ENCODE measurements at places on chromosomes 4 and X.

DNA sequence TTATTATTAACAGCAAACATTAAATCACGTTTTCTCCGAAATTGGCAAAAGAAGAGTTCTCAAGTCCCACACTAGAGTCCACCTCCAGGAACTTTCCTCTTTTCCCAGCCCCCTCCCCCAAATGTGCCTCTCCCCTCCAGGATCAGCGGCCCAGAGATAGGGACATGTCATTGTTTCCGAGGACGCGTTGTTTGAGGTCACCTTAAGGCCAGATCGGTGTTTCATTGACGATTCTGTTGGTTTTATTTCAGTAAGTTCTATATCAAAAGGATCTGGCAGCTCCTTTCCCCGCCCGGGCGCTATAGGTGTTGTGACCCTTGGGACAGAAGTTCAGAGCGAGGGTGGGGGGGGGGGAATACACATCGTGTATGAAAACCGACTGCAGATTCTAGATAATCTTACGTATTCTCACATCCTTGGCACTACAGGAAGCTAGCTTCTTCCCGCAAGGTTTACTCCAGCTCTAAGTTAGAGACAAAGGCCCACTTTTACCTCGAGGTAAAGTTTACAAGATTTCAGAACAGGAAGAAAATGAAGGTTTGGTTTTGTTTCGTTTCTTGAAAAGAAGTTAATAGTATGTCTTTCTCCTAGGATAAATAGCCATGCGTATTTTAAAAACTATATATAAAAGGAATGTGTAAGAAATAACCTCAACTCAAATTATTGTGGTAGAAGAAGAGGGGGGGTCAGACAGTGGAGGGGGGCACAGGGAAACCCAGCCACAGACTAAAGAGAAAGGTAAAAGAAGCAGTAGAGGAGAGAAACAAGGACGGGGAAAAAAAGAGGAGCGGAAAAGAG lies 739 bp upstream of the MSX1 start:
- no peak for DNase-seq

DNA sequence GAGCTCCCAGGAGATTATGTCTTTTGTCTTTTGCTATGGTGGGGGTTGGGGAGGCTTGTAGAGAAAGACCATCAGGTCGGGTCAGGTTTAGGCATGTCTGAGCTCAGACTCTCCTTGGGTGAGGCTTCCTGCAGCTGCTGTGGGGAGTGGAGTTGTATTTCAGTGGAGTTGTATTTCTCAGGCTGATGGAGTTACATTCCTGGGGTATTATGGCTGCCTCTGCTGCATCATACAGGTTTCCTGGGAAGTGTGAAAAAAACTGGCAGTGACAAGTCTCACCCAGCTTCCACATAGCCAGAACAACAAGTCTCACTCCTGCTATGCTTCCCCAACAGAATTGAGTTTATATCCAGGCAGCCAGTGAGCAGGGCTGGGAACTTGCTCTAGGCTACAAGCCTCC lies 119.3 kb downstream of the VSIG4 start:
- no peak for DNase-seq

DNA sequence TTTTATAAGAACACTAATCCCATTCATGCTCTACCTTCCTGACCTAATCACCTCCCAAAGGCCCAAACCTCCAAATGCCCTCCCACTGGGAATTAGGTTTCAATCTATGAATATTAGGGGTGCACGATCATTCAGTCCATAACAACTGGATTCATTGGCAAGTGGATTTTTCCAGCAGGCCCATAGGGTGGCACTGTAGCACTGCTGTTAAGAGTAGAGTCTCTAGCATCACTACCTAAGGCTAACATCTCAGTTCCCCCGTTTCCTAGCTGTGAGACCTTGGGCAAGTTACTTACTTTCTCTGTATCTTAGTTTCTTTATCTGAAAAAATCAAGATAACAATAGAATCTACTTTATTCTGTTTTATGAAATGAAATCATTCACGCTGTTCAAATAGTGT lies 315.8 kb downstream of the STIM2 start:
- DNase-seq = peak; percentile 83

GRCh38 chrX:28205905-28206304 lies 224.7 kb upstream of the DCAF8L1 start:
- DNase-seq = peak; percentile 36

GRCh38 chrX:154761977-154762536 lies 607 bp upstream of the DKC1 start:
- peak; percentile 84 for DNase-seq

DNA sequence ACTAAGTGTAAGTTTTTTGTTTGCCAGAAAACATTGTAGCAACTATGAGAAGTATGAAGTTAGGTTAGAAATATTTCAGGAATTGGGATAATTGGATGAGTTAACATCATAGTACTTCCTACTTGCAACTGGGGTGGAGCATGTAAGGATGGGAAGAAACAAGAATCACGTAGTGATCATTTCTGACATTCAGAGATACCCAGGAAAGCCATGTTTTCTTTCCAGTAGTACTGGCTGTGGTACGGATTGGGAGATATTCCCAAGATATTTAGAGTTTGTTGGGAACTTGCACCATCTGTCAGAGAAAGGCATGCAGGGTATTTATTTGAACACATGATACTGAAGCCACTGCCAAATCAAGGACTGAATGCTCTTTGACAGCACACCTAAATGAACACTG lies 87.6 kb upstream of the SLC4A4 start:
- no peak for DNase-seq

DNA sequence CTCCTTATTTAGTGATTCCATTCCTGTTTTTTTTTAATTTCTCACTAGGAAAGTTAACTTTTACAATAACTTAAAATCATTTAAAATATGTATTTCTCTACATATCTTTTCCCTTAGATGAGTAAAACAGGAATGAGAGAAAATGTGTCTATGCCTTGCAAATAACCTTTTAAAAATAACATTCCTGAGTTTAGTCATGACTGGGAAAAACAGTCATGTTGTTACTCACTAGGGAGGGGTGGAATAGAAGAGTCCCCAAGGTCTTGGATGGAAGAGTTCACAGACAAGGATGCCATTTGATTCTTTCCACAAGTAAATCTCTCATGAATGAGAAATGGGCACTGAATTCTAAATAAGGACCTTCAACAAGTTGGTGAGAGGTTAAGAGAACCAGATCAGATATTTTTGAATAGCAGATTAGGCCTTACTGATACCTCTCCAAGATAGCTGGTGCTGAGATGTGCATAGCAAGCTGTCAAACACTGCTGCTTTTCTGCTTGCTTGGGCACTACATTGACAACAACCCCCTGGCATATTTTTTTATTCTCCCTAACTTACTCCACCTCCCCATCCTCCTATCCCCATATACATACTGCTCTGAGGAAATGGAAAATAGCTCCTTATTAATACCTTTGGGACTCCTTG lies 25.1 kb downstream of the UGDH start:
- no peak for DNase-seq

DNA sequence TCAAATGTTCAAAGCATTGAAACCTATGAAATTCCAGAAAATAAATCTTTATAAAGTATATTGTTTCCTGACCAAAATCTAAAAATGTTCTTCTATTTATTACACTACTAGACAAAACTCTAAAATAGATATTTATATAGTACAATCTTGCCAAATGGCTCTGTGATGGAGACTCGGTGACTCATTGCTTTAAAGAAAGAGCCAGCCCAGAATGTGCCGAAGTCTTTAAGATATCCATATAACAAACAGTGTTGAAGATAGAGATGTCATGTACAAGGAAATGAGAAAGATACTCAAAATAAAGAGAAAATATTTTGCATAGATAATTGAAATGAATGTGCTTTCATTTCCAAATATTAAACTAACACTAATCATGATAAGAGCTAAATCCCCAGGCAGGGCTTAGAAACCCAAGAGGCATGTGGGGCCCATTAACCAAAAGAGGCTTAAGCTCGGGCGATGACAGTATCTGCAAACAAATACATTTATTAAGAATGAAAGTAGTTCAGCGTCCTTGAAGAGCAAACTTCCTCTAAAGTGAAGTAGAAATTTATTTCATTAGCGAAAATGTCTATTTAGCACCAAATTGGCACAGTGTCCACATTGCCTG lies 102.1 kb upstream of the FAM9B start:
- DNase-seq = no peak

- DNase-seq = no peak
Measured at GRCh38 chr4:103361926-103362325, 163.8 kb upstream of the CENPE start.

- peak; percentile 15 for DNase-seq
Measured at GRCh38 chr4:110503270-110504083, 27.5 kb downstream of the ENPEP start.

DNA sequence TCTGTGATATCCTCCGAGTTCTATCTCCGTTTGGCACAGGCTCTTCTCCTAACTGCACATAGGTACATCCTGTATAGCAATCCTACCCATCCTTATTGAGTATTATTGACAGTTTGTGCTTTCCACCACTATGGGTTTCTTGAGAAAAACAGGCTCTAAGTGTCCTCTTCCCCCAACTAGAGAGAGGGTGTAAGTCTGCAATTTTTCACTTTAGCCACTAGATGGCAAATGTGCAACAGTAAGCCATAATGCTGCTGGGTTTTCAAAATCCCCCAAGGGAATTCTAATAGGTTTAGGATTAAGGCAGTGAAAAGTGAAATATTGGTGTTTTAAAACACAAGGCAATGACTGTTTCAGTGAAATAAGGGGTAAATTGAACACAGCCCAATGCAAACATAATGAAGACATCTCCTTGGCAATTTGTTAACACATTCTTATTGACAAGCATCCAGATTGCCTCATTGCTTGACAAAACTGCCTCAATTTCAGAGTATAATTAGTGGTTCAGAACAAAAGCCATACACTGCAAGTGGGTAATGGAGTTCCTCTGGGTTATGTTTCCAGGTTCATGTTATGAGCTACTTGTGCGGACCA lies 239.0 kb upstream of the HTR2C start:
- DNase-seq = peak; percentile 59

GRCh38 chrX:16589211-16589610 lies 60.7 kb upstream of the S100G start:
- DNase-seq = no peak

- DNase-seq = peak; percentile 2
Measured at GRCh38 chr4:187558391-187558790, 437.2 kb upstream of the ZFP42 start.

DNA sequence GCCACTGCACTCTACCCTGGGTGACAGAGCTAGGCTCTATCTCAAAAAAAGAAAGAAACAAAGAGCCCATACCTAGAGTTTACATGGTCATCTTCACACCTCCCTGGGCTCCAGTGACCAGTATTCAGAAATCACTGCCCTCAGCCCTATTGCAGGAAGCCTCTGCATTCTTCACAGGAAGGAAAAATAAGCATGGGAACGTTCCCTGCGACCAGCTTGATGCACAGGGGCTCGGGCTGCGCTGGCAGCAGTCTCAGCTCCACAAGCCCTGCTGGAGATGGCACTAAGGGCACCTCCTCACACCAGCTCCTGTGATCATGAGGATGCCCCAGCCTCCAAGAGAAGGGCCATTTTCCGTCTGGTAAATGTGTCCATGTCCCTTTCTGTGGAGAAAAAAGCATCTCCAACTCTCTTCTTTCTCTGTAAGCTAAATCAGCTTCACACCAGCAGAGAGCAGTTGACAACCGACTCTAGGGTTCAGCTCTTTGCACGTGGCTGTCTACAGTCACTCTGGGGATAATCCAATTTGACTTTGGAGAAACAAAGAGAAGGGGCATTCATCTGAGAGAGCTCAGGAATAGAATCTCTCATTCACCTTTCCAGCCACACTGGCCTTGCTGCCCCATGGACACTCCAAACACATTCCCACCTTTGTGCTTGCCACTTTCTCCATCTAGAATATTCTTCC lies 33.1 kb downstream of the LDB2 start:
- no peak for DNase-seq

- DNase-seq = no peak
Measured at GRCh38 chr4:6804082-6804752, 21.7 kb downstream of the KIAA0232 start.

GRCh38 chr4:155478336-155478835 lies 101.6 kb upstream of the MAP9 start:
- DNase-seq = no peak

GRCh38 chr4:26271703-26272102 lies 49.1 kb upstream of the RBPJ start:
- no peak for DNase-seq

- no peak for DNase-seq
Measured at GRCh38 chr4:126097155-126097799, 782.5 kb downstream of the FAT4 start.

GRCh38 chr4:136400829-136401228 lies 1131.5 kb downstream of the PCDH18 start:
- peak; percentile 11 for DNase-seq

- no peak for DNase-seq
Measured at GRCh38 chr4:16438986-16439385, 212.7 kb upstream of the TAPT1 start.

DNA sequence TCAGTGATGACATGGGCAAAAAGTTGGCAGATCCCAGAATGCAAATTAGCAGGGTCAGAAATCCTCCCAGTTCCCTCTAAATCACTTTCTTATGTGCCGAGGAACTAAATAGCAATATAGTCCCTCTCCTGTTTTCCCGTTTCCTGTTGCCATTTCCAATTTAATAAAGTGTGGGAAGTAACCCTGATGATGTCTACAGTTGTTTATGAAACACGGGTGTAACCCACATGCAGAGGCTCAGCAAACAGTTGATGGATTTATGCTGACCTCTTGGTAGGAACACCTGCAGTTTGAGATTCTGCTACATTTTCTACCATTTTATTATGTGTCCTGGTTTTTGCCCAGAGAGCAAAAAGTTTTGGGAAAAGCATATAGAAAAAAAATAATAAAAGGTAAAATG lies 56.7 kb downstream of the FGFBP1 start:
- no peak for DNase-seq

- DNase-seq = no peak
Measured at GRCh38 chr4:107210450-107211239, 174.5 kb upstream of the DKK2 start.

DNA sequence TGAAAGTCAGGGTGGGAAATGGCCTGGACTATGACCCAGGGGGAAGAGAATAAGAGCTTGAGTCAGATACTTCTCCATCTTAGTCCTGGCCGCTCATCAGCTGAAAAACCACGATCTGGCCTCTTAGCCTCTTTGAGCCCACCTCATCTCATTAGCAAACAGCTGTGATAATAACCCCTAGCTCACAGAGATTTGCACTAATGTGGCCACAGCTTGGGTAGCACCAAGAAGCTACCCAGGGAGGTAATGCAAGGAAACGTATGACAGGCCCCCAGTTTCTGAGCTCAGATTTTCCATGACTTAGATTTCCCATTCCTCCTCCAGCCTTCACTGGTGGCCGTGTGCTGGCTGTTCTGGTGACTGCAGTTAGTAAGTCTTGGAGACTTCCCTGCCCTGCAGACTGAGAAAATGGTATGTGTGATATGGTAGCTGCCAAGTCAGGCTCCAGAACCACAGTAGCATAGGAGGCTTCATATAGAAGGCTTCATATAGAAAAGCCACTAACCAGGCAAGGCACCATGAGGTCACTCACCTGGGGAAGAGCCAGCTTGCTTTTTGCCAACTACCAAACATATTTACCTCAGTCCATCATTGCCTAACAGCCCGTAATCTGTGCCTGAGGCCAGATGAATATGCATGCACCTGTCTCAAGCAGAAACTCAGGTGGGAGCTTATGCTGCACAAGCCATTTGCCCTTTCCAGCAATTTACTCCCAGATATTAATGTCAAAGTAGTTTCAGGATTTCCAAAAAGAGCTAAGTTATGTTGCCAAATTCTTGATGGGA lies 51.4 kb upstream of the GABRE start:
- no peak for DNase-seq
